ENCODE measurements at places on chromosomes 6 and 20.
A peak's percentile ranks its signal among the peaks of the same experiment; 100 is the strongest.

DNA sequence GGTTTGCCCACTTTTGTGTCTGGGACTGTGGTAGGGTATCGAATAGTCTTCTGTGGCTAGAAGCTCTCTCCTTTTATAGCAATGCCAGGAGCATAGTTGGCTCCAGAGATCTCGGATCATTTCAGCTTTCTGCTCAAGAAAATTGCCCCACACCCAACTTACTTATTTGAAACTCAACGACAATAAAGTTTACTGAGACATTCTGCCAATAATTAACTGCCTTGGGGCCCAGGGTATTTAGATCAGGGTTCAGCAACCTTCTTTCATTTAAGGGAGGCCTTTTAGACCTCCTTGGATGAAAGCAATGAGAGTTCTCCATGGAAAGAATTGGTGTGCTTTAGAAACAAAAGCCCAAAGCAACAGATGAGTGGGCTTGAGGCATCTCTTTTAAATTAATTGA, 53.8 kb upstream of the GMPR start:
- no peak for DNase-seq

GRCh38 chr20:32582659-32583580, 2.2 kb downstream of the NOL4L start:
- DNase-seq: peak; percentile 11

DNA sequence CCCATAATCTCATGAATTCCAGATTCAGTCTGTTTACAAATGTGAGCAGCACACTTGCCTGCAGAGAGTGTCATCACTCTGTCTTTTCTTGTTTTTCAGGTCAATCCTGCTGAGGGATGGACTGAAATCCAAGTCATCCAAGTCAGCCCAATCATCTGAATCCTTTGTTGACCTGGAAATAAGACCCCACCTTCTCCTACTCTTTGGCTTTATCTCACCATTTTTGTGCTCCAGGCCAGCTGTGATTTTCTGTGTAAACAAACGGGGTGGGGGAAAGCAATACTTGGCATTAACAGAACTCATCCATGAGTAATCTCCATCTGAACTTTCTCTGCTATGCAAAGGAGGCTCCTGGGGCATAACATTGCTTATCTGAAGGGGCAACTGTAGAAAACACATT, 16.9 kb upstream of the GSTA4 start:
- DNase-seq: no peak

DNA sequence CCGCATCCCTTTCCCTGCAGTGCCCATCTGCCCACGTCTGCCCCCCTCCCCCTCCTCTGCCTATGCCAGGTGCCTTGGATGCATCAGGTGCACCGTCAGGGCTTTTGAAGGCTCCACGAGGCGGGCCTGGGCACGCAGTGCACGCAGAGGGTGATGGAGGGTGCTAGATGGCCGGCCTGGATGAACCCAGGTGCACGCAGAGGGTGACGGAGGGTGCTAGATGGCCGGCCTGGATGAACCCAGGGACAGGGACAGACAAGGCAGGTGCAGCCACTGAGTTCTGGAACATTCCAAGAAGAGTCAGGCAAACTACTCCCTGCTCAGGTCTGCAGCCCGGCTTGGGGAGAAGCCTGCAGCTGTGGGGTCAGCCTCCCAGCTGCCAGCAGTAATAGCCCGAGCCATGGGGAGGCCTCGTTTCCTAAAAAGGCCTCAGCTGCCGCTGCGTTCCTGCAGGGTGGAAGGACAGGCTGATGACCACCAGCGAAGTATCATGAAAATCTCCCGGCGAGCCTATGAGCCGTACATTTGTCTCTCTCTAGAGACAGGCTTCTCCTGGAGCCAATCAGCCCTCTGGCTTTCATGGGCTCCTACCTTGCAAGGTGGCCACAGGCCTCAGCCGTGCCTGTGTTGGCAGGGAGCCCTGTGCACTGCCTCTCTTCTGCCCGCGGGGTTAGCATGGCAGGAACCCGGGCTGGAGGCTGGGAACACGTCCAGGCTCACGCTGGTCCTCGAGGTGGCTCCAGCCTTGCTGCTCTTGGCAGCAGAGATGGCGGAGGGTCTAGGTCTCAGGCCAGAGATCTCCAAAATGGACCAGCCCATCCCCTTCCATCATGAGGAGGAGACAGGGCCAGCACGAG, 29.6 kb downstream of the NTSR1 start:
- no peak for DNase-seq

- no peak for DNase-seq
Measured at GRCh38 chr6:149471801-149472200, 13.0 kb downstream of the ZC3H12D start.

DNA sequence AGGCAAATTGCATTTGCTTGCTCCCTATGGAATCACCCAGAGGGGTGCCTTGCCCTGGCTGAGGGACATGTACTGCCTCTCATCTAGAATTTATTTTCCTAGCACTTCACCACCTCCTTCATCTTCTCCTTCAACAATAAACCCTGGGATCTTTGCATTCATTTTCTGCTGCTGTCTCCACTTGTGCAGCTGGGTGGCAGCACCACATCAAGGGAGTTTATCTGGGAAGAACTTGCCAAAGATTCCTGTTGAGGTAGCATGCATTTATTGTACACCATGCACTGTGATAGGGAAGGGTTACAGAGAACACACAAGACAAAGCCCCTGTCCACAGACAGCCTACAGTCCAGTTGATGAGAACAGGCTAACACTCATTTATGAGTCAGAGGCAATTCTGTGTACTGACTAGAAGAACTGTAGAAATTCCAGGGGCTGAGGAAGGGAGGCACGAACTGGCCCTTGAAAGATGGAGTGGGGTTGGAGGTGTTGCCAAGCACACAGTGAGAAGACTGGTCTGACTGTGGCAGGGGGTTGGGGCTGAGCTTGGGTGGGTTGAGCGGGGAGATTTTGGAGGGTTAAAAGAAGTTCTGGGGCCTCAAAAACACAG, 17.5 kb downstream of the C20orf173 start:
- no peak for DNase-seq

DNA sequence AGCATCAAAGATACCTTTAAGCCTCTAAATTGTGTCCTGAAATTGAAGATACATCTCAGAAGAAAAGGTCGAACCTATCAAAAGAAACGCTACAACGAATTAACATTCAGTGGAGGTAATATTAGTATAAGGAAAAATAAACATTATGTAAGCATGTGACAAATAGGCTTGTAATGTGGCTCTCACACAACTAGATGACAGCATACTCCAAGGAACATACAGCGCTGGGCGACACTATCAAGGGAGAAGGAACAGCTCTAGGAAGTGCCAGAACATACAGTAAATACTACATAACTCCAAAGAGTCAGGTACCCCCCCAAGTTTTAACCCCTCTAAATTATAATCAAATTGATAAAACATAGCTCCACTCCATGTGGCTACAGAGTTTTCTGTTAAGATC, 103.5 kb downstream of the LAMP5 start:
- no peak for DNase-seq

DNA sequence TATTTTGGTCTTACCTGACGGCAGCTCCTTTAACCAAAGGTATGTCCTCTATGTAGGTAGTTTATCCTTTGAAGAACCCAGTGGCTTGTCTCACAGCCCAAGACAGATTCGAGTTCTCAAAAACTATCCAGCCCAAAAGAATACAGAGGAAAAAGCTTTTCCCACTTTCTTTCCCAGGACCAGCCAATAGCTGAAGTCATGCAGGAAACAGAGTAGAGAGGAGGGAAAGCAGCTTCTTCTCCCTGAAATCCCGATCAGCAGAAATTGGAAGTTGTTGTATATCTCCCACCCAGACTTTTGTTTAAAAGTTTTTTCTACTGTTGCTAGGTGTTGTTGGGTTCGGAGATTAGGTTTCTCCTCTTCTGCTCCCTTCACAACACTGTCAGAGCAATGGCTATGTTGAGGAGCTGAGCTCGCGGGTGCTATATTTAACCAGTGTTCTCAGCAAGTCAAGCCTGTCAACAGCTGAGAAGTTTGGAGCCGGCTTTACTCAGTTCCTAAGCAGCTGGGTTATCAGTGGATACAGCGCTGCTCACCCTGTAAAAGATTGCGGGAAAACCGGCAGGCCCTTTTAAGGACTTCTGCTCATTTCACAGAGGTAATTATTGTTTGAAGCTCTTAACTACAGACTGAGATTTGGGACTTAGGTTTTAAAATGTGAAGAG, at the start of gene FILIP1:
TSS of gene FILIP1 (minus strand) at position 401 of the 665 bp plus-strand sequence. CDS start 78,828 bp downstream, outside the sequence.
- no peak for DNase-seq

DNA sequence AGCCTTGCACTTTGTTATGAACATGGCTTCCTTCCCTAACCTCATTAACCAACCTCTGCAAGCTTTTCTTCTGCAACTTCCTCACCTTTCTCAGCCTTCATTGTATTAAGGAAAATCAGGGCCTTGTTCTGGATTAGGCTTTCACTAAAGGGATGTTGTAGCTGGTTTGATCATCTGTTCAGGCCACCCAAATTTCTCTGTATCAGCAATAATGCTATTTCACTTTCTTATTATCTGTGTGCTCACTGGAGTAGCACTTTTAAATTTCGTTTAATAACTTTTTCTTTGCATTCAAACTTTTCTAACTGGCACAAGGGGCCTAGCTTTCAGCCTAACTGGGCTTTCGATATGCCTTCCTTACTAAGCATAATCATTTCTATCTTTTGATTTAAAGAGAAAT, 96.7 kb downstream of the GFRAL start:
- no peak for DNase-seq

GRCh38 chr6:19994909-19995308, 157.7 kb downstream of the ID4 start:
- no peak for DNase-seq

DNA sequence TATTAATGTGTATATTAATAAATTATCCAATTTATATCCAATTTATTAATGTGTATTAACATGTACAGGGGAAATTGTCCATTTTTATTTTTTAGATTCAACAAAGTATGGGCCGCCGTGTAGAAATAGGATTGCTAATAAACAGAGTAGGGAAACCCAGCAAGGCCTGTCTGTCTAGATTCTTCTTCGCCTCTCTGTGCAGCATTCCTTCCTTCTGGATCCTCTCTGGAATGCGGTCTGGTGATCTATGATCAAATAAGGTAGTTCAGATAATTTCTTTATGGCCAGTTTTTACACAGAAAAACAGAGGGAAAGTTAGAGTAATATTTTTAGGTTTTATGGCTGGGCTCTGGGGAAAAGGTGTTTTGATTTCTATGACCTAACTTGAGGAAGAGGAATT, 19.9 kb upstream of the HFE start:
- DNase-seq: no peak

DNA sequence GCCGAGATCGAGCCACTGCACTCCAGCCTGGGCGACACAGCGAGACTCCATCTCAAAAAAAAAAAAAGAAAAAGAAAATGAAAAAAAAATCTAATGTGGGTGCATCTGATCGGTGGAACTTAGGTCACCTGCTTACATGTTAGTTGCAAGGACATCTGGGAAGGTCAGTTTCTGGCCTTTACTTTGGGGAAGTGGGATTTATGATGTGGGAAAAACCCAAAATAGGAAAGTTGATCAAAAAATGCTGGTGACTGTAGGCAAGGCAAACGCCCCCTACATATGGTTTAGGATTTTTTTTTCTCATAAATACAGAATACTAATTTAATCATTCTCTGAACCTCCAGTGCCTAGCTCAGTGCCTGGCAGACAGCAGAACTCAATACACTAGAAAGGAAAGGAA, 69.2 kb upstream of the PIM1 start:
- DNase-seq: no peak

DNA sequence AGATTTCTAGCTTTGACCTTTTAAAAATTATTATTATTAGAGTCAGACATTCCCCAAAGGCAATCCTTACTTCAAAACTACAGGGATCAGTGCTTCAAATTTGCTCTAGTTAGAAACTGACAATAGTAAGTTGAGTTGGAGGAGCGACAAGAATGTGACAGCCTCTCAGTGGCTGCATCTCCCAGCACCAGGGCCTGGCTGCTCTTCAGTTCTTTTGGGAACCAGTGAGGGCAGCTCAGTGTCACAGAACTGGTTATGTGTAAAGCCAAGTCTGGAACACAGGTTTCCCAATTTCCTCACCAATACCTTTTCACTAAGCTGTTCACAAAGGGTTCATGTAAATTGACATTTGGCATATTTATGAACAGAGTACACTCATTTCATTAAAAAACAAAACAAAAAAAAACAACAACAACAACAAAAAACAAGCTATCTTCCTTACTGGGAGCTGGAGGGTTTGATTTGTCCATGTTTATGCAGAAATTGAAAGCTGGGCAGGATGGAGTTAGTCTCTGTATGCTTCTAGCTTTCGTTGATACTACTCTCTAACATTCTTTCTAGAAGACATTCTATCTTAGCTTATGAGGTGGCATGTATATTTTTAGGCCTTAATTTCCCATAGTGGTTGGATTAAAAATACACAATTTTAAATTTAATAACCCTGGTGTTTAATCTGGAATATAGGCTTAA, 95.0 kb downstream of the SAMD5 start:
- DNase-seq: no peak

Measured in activated CD4-positive, alpha-beta T cell treated with anti-CD3 and anti-CD28 coated beads, Interleukin-2, amount 50 U/mL, for 1 hour (primary cell).